NCI-H2081 (cell line): ENCODE measurements at places on chromosomes 4 and X.
A peak's percentile ranks its signal among the peaks of the same experiment; 100 is the strongest.

DNA sequence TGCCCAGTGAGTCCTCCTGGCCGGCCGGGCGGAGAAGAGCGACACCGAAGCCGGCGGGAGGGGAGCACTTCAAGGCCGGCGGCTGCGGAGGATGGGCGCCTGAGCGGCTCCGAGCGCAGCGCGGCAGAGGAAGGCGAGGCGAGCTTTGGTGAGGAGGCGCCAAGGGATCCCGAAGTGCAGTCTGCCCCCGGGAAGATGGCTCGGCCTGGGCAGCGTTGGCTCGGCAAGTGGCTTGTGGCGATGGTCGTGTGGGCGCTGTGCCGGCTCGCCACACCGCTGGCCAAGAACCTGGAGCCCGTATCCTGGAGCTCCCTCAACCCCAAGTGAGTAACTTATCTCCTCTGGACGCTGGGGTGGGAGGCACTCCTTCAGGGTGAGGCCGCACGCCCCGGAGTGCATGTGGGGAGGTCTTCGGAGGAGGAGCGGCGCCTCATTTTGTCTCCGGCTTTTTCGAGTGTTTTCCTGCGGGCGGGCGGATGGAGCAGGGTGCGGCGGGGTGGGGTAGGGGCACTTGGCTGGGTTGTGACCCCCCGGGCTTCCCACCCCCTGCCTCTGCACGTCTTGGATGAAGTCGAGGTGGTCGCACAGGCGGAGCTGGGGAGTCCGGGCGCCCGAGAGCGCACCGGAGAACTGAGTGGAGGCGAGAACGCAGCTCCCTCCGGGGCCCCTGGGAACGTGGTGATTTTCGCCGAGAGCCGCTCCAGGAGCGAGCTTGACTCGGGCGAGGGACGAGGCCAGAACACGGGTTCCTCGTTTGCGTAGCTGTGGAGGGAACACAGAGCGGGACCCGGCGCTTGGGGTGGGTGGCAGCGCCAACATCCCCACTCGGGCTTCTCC lies 979 bp downstream of the EFNB1 start:
- DNase-seq = no peak

DNA sequence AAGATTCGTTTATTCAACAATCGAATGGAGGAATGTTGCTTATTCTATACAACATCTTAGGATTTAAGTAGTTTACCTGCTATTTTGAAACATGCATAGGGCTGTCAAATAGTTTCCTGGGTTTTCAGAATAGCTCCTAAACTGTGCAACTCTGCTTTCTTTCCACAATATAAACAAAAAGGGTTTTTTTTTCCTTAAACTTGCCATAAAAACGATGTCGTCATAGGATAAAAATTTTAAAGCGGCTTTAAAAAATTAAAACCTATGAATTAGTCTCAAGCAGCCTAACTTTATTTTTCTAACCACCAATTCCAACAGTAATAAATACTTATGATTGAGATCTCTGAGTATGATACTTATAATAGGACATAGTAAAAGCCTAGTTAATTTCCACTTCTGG lies 21.6 kb upstream of the STIM2 start:
- DNase-seq = no peak

- DNase-seq = peak; percentile 6
Measured at GRCh38 chrX:140057001-140057411, 91.7 kb upstream of the CXorf66 start.

GRCh38 chrX:109857584-109858228 lies 124.6 kb upstream of the ACSL4 start:
- no peak for DNase-seq

DNA sequence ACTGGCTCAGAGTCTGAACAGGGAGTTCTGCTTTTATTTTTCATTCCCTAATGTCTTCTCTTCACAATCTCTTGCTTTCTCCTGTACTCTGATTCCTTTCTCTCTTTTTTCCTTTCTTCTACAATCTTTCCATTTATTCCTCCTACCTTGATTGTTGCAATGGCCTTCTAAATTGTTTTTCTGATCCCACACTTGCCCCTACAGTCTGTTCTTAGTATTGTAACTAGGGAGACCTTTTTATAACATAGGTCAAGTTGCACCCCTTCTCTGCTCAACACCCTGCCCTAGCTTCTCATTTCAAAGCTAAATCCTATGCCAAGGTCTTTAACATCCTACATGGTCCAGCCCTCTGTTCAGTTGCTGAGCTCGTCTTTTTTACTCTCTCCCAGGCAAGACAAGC lies 277.9 kb downstream of the GBA3 start:
- no peak for DNase-seq

- DNase-seq = no peak
Measured at GRCh38 chr4:41454423-41454822, 83.5 kb upstream of the LIMCH1 start.

DNA sequence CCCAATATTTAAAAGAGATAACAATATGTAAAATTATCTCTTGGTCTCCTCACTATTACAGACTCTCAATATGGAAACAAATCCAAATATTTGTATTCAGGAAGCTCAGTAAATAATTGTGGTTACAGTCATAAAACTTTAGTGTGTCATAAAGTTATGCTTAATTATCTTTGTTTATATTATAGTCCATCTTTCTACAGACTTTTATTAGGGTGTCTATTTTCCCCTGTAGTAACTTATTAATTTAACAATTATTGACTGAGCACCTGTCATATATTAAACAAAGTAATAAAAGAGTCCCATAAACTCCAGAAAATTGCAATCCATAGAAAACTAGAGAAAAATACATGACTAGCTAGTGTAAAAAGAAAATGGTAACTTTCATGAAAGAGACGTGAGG lies 61.6 kb upstream of the GPM6A start:
- DNase-seq = no peak

DNA sequence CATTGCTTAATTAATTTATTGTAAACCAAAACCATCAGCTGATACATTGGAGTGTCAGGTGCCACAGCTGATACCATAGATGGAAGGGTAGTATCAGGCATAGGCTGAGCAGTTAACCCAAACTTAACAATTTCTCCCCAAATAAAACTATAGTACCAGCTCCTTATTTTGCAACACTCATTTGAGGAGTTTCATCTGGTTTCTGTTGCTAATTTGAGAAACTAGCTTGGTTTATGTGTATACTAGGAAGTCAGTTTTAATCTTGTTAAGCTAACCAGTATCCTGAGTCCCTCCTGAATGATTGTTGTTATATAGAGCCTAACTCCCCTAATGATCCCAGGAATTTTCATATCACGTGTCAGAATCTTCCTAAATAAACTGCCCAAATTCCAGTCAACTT lies 12.7 kb downstream of the DCAF16 start:
- no peak for DNase-seq

DNA sequence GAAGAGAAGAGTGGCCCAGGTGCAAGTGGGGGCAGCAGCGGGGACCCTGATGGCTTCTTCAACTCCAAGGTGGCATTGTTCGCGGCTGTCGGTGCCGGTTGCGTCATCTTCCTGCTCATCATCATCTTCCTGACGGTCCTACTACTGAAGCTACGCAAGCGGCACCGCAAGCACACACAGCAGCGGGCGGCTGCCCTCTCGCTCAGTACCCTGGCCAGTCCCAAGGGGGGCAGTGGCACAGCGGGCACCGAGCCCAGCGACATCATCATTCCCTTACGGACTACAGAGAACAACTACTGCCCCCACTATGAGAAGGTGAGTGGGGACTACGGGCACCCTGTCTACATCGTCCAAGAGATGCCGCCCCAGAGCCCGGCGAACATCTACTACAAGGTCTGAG lies 11.4 kb downstream of the EFNB1 start:
- DNase-seq = no peak

DNA sequence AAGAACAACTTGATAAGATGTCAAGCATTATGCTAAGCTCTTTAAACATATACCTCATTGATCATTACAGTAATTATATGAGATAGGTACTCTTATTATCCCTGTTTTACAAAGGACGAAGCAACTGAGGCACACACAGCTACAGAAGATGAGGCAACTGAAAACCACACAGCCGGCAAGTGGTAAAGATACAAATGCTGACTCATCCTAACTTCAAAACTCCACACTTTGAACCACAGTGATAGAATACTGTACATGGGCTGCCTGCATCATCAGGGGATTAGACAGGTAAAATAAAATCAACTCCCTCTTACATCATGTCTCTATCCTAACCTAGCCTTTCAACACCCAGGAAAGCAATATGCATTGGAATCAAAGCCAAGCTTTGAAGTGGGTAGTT lies 47.8 kb downstream of the LHFPL1 start:
- DNase-seq = no peak

- DNase-seq = no peak
Measured at GRCh38 chr4:139919521-139919920, 234.5 kb downstream of the MAML3 start.

DNA sequence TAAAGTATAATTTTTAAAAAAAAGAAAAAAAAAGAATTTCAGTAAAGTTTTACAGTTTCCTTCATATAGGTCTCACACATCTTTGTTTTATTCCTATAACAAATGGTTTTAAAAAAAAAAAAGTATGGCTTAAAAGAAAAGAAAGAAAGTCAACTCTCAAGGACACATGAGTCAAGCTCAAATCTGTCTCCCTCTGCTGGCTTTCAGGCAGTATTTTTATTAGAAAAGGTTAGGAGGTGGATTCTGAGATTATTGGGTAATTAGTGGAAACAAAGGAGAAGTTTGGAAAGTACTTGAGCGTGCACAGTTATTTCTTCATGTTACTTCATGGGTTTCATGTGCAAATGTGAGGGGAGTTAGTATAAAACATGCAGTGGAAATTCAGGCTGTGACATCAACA lies 36.6 kb upstream of the BTC start:
- no peak for DNase-seq

DNA sequence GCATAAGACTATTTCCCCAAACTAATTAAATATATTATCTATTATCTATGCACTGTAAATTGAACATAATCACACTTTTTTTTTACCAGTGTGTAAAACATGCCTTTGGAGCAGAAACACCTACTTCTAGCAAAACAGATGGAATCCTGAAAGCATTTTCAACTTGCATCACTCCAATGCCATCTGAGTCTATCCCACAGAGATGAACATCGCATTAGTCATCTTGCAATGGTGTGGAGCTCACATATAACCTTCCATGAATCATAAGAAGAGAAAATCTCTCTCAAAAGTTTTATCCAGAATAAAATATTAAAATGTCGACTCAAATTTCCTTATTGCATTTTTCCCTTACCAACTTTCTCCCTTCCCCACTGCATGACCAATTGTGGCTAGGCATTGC lies 406.7 kb upstream of the ACTRT1 start:
- no peak for DNase-seq

DNA sequence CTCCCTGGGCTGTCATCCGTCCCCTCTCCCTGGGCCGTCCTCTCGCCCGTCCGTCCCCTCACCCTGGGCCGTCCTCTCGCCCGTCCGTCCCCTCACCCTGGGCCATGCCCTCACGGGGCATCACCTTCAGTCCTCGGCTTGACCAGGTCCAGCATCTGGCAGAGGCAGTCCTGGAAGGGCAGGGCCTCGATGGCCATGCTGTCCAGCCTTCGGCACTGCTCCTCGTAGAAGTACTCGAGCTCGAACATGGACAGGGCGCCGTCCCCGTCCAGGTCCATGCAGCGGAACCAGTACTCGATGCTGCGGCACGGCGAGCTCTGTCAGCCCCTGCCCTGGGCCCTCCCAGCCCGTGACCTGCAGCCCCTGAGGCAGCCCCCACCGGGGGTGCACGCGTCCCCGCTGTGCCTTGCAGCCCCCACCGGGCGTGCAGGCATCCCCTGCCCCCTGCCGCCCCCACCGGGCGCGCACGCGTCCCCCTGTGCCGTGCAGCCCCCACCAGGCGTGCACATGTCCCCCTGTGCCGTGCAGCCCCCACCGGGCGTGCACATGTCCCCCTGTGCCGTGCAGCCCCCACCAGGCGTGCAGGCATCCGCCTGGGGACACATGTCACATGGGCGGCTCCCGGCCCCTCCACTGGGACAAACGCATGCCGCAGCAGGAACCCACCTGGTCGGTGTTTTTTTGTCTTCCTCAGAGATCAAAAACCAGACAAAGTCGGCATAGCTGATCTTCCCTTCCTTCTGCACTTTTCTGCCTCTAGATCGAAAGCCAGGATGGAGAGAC lies 22.2 kb upstream of the GTPBP6 start:
- DNase-seq = no peak

DNA sequence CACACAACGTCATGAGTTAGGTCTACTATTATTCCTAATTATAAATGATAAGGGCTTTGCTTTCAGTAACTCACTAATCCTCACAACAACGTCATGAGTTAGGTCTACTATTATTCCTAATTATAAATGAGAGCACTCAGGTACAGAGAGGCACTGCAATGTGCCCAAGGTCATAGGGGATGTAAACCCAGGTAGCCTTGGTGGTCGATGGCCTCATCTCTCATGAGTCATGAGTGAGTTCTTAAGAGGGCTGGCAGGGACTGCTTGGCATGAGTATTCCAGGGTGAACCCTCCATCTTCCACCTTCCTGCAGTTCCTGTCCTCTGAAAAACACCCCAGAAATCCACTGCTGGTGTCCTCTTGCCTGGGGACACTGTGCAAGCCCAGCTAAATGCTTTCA lies 317.1 kb downstream of the STK32B start:
- no peak for DNase-seq

GRCh38 chr4:123934096-123934495 lies 537.5 kb downstream of the SPRY1 start:
- DNase-seq = no peak

DNA sequence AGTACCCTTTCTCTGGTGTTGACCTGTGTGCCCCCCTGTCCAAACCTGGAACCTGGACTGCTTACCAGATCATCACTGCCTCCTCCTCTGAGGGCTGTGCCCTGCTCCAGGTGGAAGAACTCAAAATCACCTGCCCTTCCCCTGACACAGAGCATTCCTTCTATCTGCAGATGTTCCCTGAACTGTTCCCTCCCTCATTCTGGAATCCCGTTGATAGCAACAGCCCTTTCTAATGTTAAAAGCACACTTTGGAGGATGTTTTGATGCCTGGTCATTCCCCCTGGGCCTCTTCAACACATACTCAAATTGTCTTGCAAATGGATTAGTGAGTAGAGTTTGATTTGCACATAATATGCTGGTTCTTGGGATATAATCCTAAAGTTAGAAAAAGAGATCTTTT lies 225.8 kb downstream of the FGF13 start:
- DNase-seq = no peak

GRCh38 chrX:132004728-132005127 lies 18.4 kb upstream of the STK26 start:
- no peak for DNase-seq

DNA sequence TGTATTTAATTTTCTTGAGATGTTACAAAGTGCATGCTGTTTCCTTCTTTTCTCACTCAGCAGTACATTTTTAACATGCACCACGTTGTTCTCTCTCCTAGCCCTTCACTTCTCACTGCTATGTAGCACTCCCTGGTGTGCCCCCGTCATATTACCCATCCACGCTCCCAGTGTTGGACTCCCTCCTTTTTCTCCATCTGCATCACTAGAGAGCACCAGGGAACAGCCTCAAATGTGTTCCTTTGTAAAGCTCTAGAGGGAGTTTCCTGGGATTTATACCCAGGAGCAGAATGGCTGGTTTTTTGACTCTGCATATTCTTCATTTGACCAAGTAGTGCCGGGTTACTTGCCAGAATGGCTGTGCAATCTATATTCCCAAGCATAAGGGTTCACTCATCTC lies 240.3 kb upstream of the ANXA3 start:
- DNase-seq = no peak

- no peak for DNase-seq
Measured at GRCh38 chr4:173958445-173958844, 325.0 kb downstream of the FBXO8 start.

- DNase-seq = no peak
Measured at GRCh38 chr4:134465417-134465816, 263.8 kb upstream of the PABPC4L start.
